ENCODE measurements at places on chromosomes 12 and 14.

- DNase-seq = no peak
Measured at GRCh38 chr12:114799574-114800487, 115.9 kb upstream of the TBX3 start.

- no peak for DNase-seq
Measured at GRCh38 chr12:125132698-125133400, 67.6 kb downstream of the AACS start.

DNA sequence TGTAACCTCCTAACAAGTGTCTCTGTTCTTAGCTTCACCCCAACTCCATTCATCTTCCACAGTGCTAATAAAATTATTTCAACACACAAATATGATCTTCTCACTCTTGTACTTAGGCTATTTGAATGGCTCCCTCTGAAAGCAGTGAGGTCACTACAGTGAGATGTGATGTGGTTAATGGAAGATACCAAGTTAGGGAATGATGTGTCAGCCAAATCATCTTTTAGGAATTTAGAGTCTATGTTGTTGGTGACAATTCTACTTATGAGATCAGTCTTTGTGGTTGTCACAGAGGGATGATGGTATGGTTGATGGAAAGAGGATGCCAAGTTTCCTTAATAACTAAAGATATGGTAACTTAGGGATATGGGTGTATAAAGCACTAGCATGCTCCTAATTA lies 57.6 kb downstream of the POLR3B start:
- DNase-seq = peak; percentile 97

DNA sequence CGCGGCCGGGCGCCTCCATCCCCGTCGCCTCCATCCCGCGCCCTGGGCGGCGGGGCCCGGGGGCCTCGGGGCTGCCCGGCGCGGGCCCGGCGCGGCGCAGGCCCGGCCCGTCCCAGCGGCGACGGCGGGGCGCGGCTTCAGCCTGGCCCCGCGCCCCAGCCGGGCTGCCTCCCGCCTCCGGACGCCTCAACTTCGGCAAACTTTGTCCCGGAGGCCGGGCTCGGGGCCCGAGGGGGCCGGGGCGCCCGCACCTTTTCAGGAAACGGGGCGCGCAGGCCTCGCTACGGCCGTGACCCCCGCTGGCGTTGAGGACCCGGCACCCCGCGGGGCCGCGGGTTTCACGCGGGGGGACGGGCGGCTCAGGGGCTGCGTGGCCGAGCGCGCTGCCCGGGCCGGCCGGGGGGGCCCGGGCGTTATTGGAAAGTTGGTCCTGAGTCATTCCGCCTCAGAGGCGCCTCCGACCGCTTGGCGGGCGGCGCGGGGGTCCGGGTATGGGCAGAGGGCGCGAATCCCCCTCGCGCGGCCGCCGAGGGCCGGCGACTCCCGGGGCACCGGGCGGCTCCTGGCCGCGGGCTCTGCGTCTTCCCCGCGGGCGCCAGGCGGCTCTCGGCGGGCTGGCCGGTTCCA lies 575 bp downstream of the TRAF3 start:
- DNase-seq = no peak

- DNase-seq = no peak
Measured at GRCh38 chr14:33309106-33309505, 370.4 kb downstream of the NPAS3 start.

DNA sequence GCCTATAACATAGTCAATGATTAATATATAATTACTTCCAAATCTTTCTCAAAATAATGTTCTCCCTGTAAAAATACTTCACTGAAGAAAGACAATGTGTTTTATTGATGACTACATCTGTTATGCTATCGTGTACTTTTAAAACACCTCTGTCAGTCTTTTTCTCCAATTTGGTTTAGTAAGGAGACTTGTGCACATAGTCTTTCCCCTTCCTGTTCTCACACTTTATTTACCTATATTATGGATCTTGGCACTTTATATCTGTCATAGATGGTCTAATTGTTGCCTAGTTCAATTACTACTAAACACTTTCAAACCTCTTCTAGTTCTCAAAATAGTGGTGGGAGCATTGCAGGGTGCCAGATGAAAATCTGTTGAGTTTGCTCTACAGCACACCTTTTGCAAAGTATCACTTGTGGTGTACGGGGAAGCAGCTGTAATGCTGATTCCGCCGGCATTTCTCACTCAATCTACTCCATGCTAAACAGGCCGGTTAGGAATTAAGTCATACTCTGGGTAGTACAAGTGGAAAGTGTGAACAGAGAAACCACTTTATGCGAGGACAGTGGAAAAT lies 1.1 kb upstream of the INSM2 start:
- no peak for DNase-seq

All from RCC 7860 (cell line).